ENCODE measurements at places on chromosomes 13 and 19. TPM values are rescaled to one million over a fixed set of nuclear protein-coding genes. Genes with fewer than 3 reads are reported as not detected.
A peak's percentile ranks its signal among the peaks of the same experiment; 100 is the strongest.

DNA sequence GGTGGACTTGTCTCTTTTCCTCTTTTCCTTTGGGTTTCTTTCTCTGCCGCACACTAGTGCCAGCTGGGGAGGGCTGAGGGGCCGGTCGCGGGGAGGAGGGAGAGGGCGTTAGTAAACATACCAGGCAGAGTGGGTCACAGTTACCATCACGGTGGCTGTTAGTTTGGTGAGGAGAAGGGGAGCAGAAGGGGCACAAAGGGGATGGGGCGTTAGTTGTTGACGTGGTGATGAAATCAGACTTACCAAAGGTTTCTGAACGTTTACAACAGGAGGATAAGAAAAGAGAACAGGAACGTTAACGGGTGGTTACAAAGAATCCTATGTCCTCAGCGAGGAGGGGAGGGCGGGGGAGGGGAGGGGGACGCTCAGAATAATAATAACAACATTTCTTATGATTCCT lies 77.9 kb downstream of the PTPRS start:
- H3K36me3 ChIP-seq: no peaks in the 10 kb centered on the region
- no peaks in the 10 kb centered on the region for H3K27me3 ChIP-seq
- no peaks in the 10 kb centered on the region for H3K4me1 ChIP-seq
- no peak overlapping the region for H3K4me3 ChIP-seq
- no peak for DNase-seq

The SPHK2 gene
- total RNA-seq: 47.3 TPM

- no peak for DNase-seq
- H3K4me1 ChIP-seq: peaks cover under 1% of the 10 kb centered on the region
- no peak overlapping the region for H3K4me3 ChIP-seq
- no peaks in the 10 kb centered on the region for H3K27me3 ChIP-seq
- H3K27ac ChIP-seq: no peak overlapping the region
Measured at GRCh38 chr19:10574462-10574861, 5.7 kb upstream of the CDKN2D start.

- no peak for DNase-seq
- H3K4me3 ChIP-seq: no peak overlapping the region
- no peaks in the 10 kb centered on the region for H3K36me3 ChIP-seq
Measured at GRCh38 chr13:25468325-25469168, 96.8 kb downstream of the ATP8A2 start.

DNA sequence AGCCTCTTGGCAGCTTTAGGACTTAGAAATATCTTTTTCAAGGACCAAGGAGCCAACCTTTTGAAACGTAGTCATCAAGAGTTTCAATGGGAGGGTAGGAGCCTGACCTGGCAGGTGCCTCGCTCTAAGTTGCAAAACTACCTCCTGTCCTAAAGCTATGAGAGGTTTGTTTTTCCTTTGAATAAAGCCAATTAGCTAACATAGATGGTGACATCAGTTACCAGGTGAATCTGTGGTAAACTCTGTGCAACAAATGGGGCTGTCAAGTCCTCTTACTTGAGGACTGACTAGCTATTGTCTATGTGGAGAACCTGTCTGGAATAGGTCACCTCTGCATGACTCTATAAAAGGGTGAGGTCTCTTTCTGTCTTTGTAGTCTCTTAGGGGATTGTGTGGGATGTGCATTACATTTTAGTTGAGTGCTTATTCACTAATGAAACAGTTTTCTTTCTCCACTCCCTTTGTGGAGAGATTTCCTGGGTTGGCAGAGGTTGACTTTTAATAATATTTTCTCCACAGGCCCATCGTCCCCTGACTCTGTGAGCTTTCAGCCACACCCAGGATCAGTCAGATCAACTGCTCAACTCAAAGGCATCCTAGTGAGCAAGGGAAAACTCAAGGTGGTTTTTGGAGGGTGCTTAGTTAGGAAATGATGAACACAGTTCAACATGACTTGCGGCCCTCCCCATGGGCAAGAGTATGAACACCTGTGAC lies 9.9 kb downstream of the ARL11 start:
- H3K36me3 ChIP-seq: peaks cover 4% of the 10 kb centered on the region
- DNase-seq: no peak
- H3K27ac ChIP-seq: no peak overlapping the region
- H3K4me1 ChIP-seq: peaks cover 22% of the 10 kb centered on the region
- H3K4me3 ChIP-seq: no peak overlapping the region

DNA sequence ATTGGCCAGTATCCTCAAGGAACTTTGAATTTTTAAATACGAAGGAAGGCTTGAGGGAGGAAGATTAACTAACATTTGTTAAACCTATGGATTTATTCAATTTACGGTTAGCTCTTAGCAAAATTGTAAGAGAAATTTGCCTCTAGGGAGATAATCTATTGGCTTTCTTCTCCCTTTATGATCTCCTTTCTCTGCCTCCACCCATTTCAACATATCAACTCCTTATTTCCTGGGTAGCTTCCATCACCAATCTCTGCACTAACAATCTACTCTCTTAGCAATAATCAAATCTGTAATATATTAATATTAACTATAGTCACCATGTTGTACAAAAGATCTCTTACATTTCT lies 233.9 kb upstream of the CSNK1A1L start:
- DNase-seq: no peak
- no peak overlapping the region for H3K4me3 ChIP-seq
- H3K4me1 ChIP-seq: no peaks in the 10 kb centered on the region
- no peak overlapping the region for H3K27ac ChIP-seq
- no peaks in the 10 kb centered on the region for H3K36me3 ChIP-seq
- H3K27me3 ChIP-seq: no peaks in the 10 kb centered on the region

The SELENOV gene
- not detected for total RNA-seq

- H3K27me3 ChIP-seq: no peaks in the 10 kb centered on the region
- H3K36me3 ChIP-seq: no peaks in the 10 kb centered on the region
- no peaks in the 10 kb centered on the region for H3K4me1 ChIP-seq
- no peak for DNase-seq
Measured at GRCh38 chr13:63896321-63896720, 2480.7 kb upstream of the PCDH20 start.

The ENOX1 gene
- total RNA-seq: not detected

- peak overlapping the region; percentile 60 for H3K27ac ChIP-seq
- peaks cover 4% of the 10 kb centered on the region for H3K36me3 ChIP-seq
- no peak overlapping the region for H3K4me3 ChIP-seq
Measured at GRCh38 chr13:21435687-21436151, 23.4 kb downstream of the ZDHHC20 start.

DNA sequence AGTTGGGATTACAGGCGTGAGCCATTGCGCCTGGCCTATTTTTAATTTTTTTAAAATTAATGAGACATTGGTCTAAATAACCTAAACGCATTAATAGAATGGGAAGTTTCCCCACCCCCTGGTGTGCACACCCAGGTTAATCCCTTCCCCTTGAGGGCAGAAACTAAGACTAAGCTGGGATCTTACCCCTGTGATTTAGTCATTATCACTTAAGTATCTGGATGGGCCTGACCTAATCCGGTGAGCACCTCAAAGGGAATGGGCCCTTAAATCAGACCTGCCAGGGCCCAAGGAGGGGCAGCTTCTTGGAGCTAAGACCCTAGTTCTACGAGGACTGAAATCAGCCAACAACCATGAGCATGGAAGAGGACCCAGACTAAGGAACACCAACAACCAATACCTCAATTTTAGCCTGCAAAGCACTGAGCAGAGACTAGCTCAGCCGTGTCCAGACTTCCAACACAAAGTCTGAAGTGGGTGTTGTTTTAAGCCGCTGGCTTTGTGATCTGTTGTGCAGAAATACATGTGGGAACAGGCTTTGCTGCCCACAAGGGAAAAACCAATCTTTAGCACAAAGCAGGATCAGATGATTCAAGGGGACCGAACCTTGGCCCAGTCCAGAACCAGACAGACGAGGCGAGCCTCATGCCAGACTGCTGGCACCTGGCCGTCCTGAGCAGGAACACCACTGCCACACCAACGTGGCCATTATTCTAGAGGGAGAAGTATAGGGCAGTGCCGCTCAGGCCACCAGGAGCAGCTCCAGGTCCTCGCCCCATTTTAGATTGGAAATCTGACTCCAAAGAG lies 7.1 kb downstream of the UBE2S start:
- H3K27me3 ChIP-seq: no peaks in the 10 kb centered on the region

DNA sequence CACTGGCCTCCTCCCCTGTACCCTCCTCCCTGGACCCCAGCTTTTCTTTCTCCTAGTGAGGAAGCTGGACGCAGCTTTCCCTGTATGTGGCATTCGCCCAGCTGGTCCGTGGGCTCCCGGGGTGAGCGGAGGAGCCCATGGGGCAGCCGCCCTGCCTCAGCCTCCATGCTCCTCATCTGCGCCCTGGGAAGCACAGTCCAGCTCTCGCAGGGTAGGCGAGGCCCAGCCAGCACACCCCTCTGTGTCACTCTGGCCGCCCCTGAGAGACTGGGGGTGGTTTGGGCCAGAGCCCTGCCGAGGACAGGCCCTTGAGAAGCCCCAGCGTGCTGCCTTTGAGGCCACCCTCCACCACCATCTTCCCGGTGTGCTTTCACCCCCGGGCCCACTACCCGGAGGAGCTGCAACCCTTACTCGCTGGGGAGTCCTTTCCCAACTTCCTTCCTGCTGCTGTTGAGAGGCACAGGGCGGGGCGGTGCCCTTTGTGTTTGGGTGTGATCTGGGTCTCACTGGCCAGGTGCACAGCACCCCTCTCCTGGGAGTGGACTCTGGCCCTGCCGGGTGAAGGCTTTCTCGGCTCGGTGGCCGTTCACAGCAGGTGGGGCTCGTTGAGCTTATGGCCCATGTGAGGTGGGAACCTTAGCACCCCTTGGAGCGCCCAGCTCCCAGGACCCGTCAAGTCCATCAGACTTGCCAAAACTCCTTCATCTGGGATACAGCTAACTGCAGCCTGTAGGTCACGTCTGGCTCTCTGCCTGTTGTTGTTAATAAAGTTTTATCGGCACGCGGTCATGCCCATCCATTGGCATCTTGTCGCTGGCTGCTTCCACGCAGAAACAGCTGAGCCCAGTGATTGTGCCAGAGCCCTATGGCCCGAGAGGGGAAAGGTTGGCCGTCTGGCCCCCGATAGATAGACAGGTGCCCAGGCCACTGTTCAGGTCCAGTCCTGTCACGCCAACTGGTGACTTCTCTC lies 3.2 kb downstream of the NCLN start:
- peaks cover 57% of the 10 kb centered on the region for H3K4me1 ChIP-seq
- DNase-seq: no peak
- no peak overlapping the region for H3K4me3 ChIP-seq
- H3K27me3 ChIP-seq: no peaks in the 10 kb centered on the region

The PPM1N gene
- total RNA-seq: 2.6 TPM

The KL gene
- total RNA-seq: not detected

- H3K27me3 ChIP-seq: no peaks in the 10 kb centered on the region
- H3K27ac ChIP-seq: no peak overlapping the region
- no peaks in the 10 kb centered on the region for H3K4me1 ChIP-seq
Measured at GRCh38 chr19:45218911-45219743, 26.1 kb downstream of the EXOC3L2 start.

DNA sequence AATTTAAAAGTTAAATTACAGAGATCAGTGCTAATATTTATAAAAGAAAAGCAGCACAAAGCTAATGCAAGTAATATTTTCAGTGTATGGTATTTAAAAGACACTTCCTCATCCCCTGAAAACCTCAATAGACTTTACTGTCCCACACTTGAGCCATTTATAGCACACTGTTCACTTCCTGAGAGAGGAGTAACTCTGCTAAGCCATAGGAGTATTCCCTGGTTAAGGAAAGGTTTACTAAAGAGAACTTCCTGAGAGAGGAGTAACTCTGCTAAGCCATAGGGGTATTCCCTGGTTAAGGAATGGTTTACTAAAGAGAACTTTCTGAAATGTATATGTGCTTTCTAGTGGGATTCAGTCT lies 159.4 kb downstream of the NHLRC3 start:
- H3K4me1 ChIP-seq: no peaks in the 10 kb centered on the region
- H3K27me3 ChIP-seq: no peaks in the 10 kb centered on the region
- no peak overlapping the region for H3K4me3 ChIP-seq
- DNase-seq: no peak

DNA sequence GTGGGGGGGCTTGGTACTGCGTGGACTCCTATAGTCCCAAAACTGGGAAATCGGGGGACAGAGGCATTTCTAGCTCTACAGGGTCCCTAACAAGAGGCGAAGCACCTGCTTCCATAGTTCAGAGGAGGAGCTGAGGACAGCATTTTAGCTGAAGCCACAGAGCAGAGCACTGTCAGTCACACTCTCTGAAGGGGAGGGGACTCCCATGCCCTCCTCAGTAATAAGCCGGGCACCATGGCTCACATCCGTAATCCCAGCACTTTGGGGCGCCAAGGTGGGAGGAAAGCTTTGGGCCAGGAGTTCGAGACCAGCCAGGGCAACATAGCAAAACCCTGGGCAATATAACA lies 3.8 kb downstream of the NPAS1 start:
- H3K4me3 ChIP-seq: no peak overlapping the region
- peaks cover 31% of the 10 kb centered on the region for H3K4me1 ChIP-seq
- H3K27ac ChIP-seq: no peak overlapping the region
- H3K27me3 ChIP-seq: no peaks in the 10 kb centered on the region
- no peaks in the 10 kb centered on the region for H3K36me3 ChIP-seq

DNA sequence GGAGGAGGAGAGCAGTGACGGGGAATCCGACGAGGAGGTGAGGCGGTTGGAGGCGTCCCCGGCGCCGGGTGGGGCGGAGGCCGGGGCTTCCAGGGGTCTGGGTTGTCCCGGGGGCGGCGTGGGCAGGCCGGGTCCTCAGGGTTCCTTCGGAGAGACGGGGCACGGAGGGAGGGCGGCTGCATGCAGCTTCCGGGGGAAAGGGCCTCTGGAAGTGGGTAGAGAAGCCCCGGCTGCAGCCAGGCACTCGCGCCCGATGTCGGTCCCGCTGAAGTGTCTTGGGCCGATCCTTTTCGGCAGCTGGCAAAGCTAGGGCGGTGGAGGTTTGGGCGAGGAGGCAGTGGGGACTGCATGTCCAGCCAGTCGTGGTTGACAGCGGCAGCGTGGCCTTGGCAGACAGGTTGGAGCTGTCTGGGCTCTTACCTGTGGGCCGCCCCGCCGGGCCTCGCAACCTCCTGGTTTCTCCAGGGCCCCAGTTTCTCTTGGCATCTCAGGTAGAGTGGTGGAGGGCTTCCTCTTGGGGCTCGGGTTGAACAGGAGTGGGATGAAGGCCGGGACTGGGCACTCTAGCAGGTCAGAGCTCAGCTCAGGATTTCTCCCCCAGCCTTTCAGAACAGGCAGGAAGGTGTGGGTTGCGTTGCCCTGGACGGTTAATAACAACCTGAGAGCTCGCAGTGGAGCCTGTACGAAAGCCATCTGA lies 690 bp downstream of the KMT2B start:
- peak overlapping the region; percentile 17 for H3K4me3 ChIP-seq
- H3K27me3 ChIP-seq: no peaks in the 10 kb centered on the region
- DNase-seq: peak; percentile 57
- H3K27ac ChIP-seq: peak overlapping the region; percentile 18
- no peaks in the 10 kb centered on the region for H3K36me3 ChIP-seq

The COL5A3 gene
- total RNA-seq: not detected

GRCh38 chr19:12841094-12841493 lies 2.8 kb downstream of the MAST1 start:
- H3K4me1 ChIP-seq: peaks cover 36% of the 10 kb centered on the region
- peaks cover 35% of the 10 kb centered on the region for H3K27me3 ChIP-seq
- H3K36me3 ChIP-seq: no peaks in the 10 kb centered on the region
- no peak overlapping the region for H3K27ac ChIP-seq
- peak; percentile 48 for DNase-seq

DNA sequence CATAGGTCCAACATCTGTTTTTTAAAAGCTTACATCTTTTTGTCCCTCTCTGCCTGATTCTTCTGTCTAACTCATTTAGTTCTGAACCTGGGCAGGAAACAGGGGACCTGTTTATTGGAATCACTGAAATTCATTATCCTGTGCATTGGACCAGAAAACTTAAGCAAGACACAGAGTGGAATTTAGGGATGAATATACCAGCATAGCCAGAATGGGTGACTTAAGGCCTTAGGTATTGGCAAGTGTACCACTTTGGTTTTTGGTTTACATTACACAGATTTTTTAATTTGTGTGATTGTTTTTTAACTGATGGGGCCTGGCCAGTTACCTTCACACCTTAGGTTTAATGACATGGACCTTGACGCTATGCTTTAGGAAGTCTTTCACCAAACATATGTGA lies 232.5 kb downstream of the GPC5 start:
- no peaks in the 10 kb centered on the region for H3K4me1 ChIP-seq
- H3K27me3 ChIP-seq: no peaks in the 10 kb centered on the region
- DNase-seq: no peak
- no peaks in the 10 kb centered on the region for H3K36me3 ChIP-seq
- H3K27ac ChIP-seq: no peak overlapping the region

All from B cell (primary cell).